ENCODE measurements at places on chromosomes 12 and 14.

GRCh38 chr12:96094201-96094600 is 58.8 kb upstream of the LTA4H start:
- DNase-seq = no peak

DNA sequence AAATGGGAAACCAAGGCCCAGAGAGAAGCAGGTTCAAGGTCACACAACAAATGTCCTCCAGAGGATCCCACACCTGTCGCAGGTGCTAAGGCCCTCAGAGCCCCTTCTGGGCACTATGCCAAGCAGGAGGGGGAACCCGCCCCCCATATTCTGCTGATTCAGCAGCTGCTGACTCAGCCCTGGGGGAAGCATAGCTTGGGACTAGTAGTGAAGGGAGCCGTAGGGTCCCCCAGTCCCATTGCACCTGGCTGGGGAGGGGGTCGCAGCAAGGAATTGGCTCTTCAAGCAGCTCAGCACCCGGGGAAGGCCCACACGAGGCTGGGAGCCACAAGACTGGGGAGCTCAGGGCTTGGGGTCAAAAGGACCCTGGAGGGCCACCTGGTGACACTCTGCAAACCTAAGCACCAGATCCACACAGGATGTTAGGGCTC is 1.0 kb downstream of the RASAL1 start:
- DNase-seq = no peak

- no peak for DNase-seq
Measured at GRCh38 chr12:15152456-15152855, 68.8 kb downstream of the RERG start.

GRCh38 chr14:52240623-52241022 is 26.9 kb upstream of the PTGDR start:
- no peak for DNase-seq

DNA sequence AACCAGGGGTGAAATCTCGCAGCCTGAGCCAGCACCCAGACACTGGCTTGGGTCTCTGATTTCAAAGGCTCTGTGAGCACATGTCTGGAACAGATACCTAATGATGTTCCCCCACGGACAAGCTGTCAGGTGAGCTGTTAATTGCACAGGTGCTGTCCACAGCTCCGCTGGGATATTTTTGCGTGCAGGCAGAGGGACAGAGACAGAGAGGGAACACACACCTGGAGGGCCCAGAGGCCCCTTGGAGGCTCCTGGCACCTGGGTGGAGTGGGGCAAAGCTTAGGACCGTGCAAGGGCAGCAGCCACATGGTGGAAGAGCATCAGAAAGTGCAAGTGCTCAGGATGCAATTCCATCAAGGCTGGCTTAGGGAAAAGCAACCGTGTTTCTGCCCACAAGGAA is 57.3 kb downstream of the ARL6IP4 start:
- DNase-seq = no peak

- DNase-seq = no peak
Measured at GRCh38 chr14:102711207-102711606, 66.0 kb upstream of the TRAF3 start.

- no peak for DNase-seq
Measured at GRCh38 chr14:63896278-63896720, 43.5 kb downstream of the SYNE2 start.

DNA sequence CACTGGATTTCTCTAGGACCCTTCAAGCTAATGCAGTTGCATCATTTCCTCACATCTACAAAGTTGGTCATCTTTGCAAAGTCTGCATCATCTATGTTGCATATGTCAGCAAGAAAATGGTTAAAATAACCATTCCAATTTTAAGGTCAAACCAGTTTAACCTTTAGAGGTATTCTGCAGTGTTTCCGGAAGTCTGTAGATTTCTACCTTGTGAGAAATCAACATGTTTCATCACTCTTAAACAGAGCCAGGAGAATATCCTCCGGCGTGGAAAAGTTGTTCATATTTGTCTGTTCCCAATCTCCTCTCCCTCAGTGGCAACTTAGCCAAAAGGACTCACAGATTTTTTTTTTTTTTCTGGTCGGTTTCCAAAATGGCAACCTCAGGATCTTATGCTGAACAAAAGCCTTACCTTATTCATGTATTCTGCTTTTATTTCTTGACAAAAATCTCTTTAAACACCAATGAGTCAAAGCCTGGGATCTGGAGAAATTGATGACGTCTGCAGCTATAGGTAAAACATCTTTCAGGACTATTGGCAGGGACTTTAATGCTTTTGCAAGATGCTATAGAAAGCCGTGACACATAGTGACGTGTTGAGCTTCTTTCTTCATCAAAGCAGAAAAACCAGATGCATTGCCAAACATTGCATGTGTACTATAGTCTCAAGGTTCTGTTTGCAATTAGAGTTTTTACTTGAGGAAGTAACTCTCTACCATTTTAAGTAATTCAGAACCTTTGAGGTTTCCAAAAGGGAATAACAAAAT is 16.0 kb upstream of the CDK17 start:
- no peak for DNase-seq

DNA sequence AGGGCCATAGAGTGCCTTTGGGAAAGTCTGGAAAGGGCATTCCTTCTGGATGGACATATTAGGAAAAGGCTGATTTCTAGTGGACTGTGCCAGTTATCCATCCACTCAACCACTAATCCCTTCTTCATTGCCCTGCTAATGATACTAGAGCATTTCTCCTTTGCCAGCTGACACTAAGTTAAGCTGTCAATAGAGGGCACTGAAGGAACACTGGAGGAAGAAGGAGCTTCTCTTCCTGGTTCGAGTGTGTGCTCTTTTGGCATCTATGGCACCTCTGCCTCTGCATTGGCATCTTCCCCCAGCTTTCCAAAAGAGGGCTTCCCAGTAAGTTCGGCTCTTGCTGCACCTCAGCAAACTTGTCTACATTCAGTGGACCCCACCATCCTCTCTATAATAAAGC is 165.4 kb downstream of the DERA start:
- DNase-seq = no peak

DNA sequence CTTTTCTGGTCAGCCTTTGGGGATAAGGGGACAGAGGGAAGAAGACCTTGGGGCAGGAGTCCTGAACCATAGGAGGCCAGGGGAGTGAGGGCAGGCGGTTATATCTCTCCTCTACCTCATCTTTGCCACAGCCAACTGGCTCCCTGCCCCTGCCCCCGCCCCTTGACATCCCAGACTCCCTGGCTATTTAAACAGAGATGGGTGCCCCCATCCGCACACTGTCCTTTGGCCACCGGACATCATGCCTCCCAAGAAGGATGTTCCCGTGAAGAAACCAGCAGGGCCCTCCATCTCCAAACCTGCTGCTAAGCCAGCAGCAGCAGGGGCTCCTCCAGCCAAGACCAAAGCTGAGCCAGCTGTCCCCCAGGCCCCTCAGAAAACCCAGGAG is 1.3 kb downstream of the MYL6B start:
- DNase-seq = no peak

- DNase-seq = no peak
Measured at GRCh38 chr12:121079736-121080272, 40.8 kb upstream of the OASL start.

DNA sequence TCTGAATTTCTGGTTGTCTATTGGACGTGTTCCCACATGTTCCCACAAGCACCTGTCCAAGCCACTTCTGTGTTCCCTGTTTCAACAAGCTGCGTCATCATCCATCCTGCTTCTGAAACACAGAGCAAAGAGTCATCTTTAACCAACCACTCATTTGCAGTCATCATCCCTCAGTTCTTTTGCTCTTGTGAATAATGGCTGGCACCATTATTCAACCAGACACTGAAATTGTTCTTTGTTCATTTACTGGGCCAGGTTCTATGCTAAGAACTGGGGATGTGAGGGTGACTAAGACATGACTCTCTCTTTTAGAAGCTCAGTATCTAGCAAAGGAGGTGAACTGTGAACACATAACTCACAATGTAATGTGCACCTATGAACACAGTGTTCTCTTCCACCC is 40.7 kb upstream of the ANO4 start:
- no peak for DNase-seq

Measured in SIG-M5 (cell line).